PC-3 (cell line): ENCODE measurements at places on chromosomes 6 and 20. TPM values are rescaled to one million over a fixed set of nuclear protein-coding genes. Genes with fewer than 3 reads are reported as not detected.

GRCh38 chr6:44775121-44775520 lies 387.6 kb downstream of the CDC5L start:
- H3K4me3 ChIP-seq, result no peak overlapping the region
- no peaks in the 10 kb centered on the region for H3K4me1 ChIP-seq
- no peak overlapping the region for H3K27ac ChIP-seq
- H3K36me3 ChIP-seq, result no peaks in the 10 kb centered on the region
- no peak for DNase-seq
- H3K27me3 ChIP-seq, result peaks cover 13% of the 10 kb centered on the region; the same call in 1 of the 2 replicates

GRCh38 chr6:117512056-117512828 lies 29.8 kb downstream of the DCBLD1 start:
- DNase-seq, result peak; percentile 12
- no peaks in the 10 kb centered on the region; the same call in 1 of the 2 replicates for H3K4me1 ChIP-seq
- H3K36me3 ChIP-seq, result no peaks in the 10 kb centered on the region; the same call in none of the 2 replicates
- H3K4me3 ChIP-seq, result no peak overlapping the region
- H3K27me3 ChIP-seq, result no peaks in the 10 kb centered on the region

DNA sequence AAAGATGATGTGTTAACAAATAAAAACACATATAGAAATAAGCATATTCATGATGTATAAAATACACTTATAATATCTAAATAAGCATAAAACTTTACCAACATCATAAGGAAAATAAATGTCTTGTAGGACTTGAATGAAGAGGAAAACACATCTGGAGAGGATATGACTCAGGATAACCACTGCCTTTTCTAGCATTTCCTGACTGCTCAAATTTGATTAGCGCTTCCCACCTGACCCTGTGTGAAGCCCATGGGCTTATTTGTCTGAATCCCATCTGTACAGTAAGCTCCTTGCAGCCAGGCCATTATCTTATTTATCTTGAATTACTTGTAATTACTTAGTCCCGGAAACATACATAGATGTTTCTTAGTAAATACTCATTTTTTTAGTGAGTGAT lies 608.6 kb downstream of the COL12A1 start:
- peak; percentile 13 for DNase-seq
- H3K4me3 ChIP-seq, result no peak overlapping the region
- peaks cover 25% of the 10 kb centered on the region for H3K4me1 ChIP-seq

DNA sequence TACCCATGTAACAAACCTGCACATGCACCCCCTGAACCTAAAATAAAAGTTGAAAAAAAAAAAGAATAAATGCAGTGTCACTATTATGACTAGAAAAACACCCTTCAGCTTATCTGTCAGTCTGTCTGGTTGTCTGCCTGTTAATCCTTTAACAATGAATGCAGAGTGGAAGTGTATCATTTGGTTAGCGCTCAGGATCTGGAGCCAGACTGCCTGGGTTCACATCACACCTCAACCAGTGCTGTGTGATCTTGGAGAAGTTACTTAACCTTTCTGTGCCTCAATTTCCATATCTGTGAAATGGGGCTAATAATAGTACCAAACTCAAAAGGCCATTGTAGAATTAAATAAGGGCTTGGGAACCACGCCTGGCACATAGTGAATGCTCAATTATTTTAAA lies 16.8 kb downstream of the ETV7 start:
- H3K4me1 ChIP-seq, result no peaks in the 10 kb centered on the region
- no peaks in the 10 kb centered on the region for H3K36me3 ChIP-seq
- DNase-seq, result no peak
- 0 out of 2 replicates have a peak, but pooled peaks cover 4% of the 10 kb centered on the region for H3K27me3 ChIP-seq
- no peak overlapping the region for H3K27ac ChIP-seq

DNA sequence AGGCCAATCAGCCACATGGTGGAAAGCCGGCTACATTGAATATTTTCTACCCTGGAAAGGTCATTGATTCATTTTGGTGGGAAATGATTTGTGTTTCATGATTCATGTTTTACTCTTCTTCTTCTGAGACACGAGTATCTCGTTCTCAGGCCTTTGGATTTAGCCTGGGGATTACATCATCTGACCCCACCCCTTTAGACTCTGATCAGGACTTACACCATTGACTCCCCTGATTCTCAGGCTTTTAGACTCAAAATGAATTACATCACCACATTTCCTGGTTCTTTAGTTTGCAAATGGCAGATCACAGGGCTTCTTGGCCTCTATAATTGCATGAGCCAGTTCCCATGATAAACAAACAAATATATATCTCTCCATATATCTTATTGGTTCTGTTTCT lies 228.8 kb downstream of the ADGRG6 start:
- no peaks in the 10 kb centered on the region for H3K27me3 ChIP-seq
- no peaks in the 10 kb centered on the region; the same call in 1 of the 2 replicates for H3K36me3 ChIP-seq
- no peak overlapping the region for H3K4me3 ChIP-seq
- H3K27ac ChIP-seq, result no peak overlapping the region

The SIRPD gene
- total RNA-seq, result 0.18 and 0.23 TPM in 2 replicates

DNA sequence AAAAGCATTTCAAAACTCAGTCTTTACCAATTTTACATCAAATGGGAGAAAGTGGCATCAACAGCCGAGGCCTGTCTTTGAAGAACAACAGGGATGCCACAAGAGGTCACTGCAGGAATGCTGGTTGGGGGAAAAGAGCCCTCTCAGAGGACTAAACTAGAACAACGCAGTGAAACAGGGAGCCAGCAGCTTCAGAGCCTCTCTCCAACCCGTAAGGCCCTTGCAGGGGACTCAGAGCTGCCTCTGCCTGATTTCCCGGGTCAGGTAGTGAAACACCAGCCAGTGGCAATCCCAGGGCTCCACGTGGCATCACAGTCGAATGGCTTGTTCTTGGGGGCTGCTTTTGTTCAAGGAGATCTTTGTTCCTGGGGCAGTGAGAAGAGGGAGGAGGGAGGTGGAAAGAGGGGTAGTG lies 55.0 kb upstream of the KCNK16 start:
- H3K4me1 ChIP-seq, result no peaks in the 10 kb centered on the region
- no peak overlapping the region for H3K27ac ChIP-seq

GRCh38 chr6:34514593-34515472 lies 41.3 kb downstream of the SPDEF start:
- H3K4me1 ChIP-seq, result no peaks in the 10 kb centered on the region
- H3K4me3 ChIP-seq, result no peak overlapping the region
- no peak overlapping the region for H3K27ac ChIP-seq

DNA sequence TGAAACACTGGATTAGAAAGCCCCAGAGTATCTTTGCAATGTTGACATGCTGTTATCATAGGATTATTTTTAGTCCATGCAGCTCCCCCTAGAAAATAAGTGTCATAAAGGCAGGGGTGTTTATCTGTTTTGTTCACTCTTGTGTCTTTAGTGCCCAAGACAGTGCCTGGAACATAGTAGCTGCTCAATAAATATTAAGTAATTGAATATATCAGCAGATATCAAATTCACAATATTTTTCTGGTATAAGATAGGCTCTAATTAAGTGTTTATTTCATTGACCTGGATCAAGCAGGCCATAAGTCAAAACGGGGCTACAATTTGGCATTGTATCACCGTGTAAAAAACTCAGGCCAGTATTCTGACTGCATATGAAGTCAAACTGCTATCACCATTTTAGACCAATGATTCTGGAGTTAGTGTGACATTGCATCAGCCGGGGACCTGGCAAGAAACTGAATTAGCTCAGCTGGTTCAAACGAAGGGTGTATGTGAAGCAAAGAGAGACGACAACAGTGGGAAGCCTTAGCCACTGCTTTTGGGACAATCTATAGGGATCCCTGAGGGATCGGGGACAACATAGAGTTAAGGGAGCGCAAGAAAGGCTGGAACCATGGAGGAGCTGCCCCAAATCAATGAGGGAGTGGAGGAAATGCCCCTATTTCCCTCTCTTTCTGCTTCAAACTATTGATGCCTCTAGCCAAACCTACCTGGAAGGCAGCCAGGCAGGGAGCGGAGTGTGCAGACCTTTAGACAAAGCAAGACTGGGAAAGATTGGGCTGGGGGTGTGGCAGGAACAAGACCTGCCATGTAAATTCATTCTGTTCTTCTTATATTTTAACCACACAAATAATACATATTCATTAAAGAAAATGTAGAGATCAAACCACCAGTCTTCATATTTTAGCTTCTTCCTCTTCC lies 112.2 kb downstream of the PLEKHG1 start:
- no peak for DNase-seq
- no peak overlapping the region for H3K4me3 ChIP-seq
- H3K27ac ChIP-seq, result no peak overlapping the region
- H3K36me3 ChIP-seq, result no peaks in the 10 kb centered on the region
- H3K27me3 ChIP-seq, result no peaks in the 10 kb centered on the region
- no peaks in the 10 kb centered on the region; the same call in 1 of the 2 replicates for H3K4me1 ChIP-seq

GRCh38 chr6:151451417-151451949 lies 443 bp downstream of the RMND1 start:
- H3K27me3 ChIP-seq, result no peaks in the 10 kb centered on the region
- peaks cover 8% of the 10 kb centered on the region for H3K4me1 ChIP-seq
- H3K36me3 ChIP-seq, result no peaks in the 10 kb centered on the region

DNA sequence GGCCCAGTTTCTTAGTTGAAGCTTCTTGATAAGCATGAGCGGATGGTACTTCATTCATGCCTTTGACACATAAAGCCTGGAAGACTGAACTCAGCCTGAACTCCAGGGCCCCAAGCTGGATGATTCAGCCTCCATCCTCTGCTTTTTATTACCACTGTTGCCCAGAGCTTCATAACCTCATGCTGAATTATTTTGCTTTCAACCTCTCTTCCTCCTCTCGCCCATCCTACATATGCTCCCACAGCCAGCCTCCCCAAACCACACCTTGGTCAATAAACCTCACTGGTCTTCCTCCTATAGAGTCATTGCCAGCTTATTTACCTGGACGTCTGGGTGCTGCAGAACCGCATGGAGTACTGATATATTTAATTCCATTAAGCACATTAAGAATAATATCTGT lies 59.4 kb downstream of the SLC35B3 start:
- H3K36me3 ChIP-seq, result no peaks in the 10 kb centered on the region
- no peak overlapping the region for H3K4me3 ChIP-seq
- no peaks in the 10 kb centered on the region for H3K4me1 ChIP-seq
- DNase-seq, result no peak

GRCh38 chr6:72219536-72219935 lies 333.2 kb downstream of the RIMS1 start:
- H3K27me3 ChIP-seq, result no peaks in the 10 kb centered on the region
- H3K4me3 ChIP-seq, result no peak overlapping the region
- H3K4me1 ChIP-seq, result peaks cover 10% of the 10 kb centered on the region; the same call in 1 of the 2 replicates
- no peaks in the 10 kb centered on the region for H3K36me3 ChIP-seq

- DNase-seq, result peak; percentile 99
- no peaks in the 10 kb centered on the region for H3K36me3 ChIP-seq
- H3K27me3 ChIP-seq, result no peaks in the 10 kb centered on the region
- peaks cover 19% of the 10 kb centered on the region for H3K4me1 ChIP-seq
- no peak within 1 kb of the TSS for H3K4me3 ChIP-seq
- H3K27ac ChIP-seq, result peak within 1 kb of the TSS; percentile 70
These were observed at the start of gene C20orf141 for GRCh38 chr20:2814587-2815051. C20orf141 (plus strand) TSS chr20:2814987; CDS start chr20:2815185, 198 bp downstream.

The GSTA2 gene
- total RNA-seq, result not detected in 2 replicates

DNA sequence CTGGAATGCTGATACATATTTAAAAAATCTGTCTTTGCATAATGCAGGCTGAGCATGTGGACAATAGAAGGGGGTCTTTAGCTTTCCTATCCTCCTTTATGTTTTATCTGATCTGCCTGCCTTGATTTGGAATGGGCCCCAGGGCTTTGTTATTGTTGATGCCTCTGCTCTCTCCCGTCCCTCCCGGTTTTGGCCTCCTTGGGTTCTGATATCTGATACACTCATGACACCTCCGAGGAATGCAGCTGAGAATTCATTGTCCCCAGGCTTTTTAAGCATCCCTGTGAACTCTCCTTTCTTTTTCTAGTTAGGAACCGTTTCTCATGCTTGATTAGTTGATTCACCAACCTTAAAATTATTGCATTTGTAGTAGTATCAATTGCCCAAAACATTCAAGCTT lies 185.5 kb upstream of the RALGAPA2 start:
- no peaks in the 10 kb centered on the region for H3K36me3 ChIP-seq
- no peaks in the 10 kb centered on the region for H3K4me1 ChIP-seq
- DNase-seq, result no peak
- H3K4me3 ChIP-seq, result no peak overlapping the region
- no peak overlapping the region for H3K27ac ChIP-seq

GRCh38 chr20:24781418-24781980 lies 167.6 kb upstream of the CST7 start:
- H3K27me3 ChIP-seq, result peaks cover 43% of the 10 kb centered on the region
- peaks cover 8% of the 10 kb centered on the region; the same call in 1 of the 2 replicates for H3K4me1 ChIP-seq
- DNase-seq, result peak; percentile 68
- H3K36me3 ChIP-seq, result no peaks in the 10 kb centered on the region
- no peak overlapping the region for H3K27ac ChIP-seq

The ID4 gene
- 1.2 and 1.4 TPM in 2 replicates for total RNA-seq

DNA sequence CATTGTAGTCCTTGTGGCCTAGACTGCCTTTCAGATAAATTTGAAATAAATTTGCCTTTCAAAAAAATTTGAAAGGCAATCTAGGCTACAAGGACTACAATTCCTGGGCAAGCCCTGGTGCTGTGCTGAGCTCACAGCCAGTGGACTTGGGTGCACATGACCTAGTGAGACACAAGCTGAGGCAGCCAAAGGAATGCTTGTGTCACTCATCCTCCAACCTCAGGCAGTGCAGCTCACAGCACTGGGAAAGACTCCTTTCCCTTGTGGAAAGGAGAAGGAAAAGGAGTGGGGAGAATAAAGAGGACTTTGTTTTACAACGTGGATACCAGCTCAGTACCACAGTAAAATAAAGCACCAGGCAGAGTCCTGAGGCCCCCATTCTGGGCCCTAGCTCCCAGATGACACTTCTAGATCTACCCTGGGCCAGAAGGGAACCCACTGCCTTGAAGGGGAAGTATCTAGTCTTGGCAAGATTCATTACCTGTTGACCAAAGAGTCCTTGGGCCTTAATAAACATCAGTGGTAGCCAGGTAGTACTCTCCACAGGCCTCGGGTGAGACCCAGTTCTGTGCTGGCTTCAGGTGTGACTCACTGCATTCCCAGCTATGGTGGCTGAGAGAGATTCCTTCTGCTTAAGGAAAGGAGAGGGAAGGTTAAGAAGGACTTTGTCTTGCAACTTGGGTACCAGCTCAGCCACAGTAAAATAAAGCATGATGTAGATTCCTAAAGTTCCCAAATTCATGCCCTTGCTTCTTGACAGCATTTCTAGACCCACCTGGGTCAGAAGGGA lies 659.7 kb upstream of the FLRT3 start:
- H3K27me3 ChIP-seq, result no peaks in the 10 kb centered on the region
- peaks cover 13% of the 10 kb centered on the region for H3K4me1 ChIP-seq
- H3K4me3 ChIP-seq, result no peak overlapping the region
- H3K36me3 ChIP-seq, result no peaks in the 10 kb centered on the region

DNA sequence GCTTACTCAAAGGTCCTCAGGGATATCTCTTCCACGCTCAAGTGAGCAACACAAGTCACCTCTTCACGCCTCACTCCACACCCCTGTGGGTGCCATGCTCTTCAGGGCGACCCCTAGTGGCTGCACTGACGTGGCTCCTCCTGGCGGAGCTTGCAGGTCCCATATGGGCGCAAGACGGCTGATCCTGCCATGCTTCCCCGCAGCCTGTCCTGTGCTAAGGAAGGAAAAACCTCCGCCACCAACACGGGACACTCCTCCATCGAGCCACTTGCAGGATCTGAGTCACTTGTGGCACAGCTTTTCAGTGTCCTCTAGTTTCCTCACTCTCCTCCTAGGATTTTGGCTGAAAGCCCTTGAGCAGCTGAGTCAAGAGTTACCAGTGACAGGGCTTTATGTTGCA lies 90.7 kb downstream of the KHDC1L start:
- no peaks in the 10 kb centered on the region for H3K36me3 ChIP-seq
- DNase-seq, result peak; percentile 27
- no peak overlapping the region for H3K4me3 ChIP-seq
- H3K4me1 ChIP-seq, result peaks cover 6% of the 10 kb centered on the region; the same call in 1 of the 2 replicates

The IL17A gene
- not detected in 2 replicates for total RNA-seq

- H3K4me3 ChIP-seq, result peak overlapping the region; percentile 81
- no peak overlapping the region for H3K27ac ChIP-seq
- peaks cover 15% of the 10 kb centered on the region for H3K36me3 ChIP-seq
- DNase-seq, result no peak
These were observed 464 bp downstream of the EHMT2 start for GRCh38 chr6:31896856-31897611.
